ENCODE measurements at places on chromosomes 11 and 22.

DNA sequence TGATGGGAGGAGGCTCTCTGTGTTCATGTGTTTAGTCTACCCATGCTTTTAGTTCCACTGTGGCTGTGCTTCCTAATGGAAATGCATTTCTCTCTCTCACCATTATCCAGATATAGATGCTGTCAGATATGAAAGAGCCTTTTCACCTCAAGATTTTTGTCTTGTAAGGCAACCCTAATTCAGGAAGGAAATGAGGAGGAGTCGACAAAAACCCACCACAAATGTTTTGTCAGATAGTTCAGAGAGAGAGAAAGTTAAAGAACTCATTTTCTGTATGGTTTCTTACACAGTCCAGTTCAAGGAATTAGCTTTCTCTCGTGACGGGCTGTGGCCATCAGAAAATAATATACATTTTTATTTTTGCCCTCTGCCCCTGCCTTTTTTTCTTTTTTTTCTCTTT lies 82.5 kb downstream of the ARL14EP start:
- DNase-seq = no peak

DNA sequence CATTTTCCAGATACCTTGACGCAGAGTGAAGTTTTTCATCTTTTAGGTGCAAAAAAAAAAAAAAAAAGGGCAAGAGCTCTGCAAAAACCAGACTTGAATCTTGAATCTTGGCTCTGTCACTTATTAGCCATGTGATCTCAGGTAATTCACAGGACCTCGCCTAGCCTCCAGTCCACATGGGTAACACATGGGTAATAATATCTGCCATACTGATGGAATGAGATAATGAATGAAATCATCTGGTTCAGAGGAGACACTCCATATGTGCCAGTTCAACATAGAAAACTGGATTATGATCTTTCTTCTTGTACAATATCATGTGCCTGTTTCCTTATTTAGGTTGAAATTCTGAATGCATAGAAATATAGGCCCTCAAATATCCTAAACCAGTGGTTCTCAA lies 8.6 kb upstream of the AMOTL1 start:
- DNase-seq = no peak

GRCh38 chr11:6315811-6316425 lies 4.4 kb downstream of the CAVIN3 start:
- peak; percentile 28 for DNase-seq

DNA sequence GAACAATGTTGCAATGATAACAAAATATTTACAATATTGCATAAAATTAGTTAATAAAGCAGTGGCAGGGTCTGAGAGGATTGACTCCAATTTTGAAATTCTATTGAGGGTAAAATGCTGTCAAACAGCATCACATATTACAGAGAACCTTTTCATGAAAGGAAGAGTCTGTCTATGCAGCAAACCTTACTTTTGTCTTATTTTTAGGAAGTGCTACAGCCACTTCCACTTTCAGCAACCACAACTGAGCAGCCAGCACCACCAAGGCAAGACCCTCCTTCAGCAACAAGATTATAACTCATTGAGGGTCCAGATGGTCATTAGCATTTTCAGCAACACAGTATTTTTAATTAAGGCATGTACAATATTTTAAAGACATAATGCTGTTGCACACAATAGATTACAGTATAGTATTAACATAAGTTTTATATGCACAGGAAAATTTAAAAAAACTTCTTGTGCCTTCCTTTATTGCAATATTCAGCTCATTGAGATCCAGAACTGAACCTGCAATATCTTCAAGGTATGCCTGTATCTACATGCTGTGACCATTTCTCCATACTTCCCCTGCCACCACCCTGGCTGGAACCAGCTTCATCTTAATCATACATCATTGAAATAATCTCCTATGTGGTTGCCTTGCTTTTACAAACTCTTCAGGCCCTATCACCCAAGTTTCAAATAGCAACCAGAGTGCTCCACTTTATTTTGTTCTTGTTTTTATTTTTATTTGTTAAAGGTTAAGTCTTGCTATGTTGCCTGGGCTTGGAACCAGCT lies 711.2 kb downstream of the KCNA4 start:
- DNase-seq = no peak
